ENCODE measurements at places on chromosomes 1 and 21.

DNA sequence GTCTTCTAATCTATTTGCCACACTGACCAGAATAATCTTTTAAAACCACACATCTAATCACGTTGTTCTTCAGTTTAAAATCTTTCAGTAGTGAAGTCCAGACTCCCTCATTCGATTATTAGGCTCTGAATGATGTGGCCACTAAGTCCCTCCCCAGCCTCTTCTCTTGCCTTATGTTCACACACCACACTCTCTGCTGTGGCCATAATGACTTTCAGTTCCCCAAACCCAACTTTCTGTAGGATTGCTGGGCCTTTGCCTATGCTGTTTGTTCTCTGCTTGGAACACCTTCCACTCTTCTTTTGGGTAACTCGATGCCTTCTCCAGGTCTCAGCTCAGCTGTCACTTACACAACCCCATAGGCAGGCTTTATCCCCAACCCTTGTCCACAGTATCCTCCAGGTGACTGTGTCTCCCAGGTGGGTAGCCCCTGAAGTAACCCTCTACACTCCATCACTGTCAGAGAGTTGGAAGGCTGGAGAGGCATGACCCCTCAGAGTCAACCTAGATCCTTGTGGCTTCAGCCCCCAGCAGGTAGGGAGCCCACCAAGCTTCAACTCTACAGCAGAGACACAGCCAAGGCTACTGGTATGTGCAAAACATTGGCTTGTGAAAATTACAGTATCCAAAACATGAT, 8.4 kb upstream of the SLC37A1 start:
- DNase-seq: no peak

DNA sequence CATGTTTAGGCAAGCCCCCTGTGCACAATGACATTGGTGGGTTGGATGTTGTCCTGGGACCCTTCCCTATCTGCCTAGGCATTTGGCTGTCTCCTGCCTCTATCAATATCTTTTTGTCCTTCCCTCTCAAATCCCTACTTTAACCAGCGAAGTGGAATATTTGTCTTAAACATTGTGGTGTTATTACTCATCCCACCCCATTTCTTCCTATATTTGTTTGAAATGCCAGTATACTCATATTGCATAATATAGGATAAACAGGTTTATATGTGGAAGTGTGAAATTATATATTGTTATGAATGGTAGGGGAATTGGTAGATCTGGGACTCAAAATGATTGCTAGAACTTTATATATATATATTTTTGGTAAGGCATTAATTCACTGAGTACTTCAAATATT, 80.0 kb downstream of the ADGRL2 start:
- no peak for DNase-seq

- DNase-seq: no peak
Measured at GRCh38 chr1:209920844-209921243, 17.2 kb upstream of the SYT14 start.

- DNase-seq: no peak
Measured at GRCh38 chr1:16996845-16997244, 14.9 kb downstream of the ATP13A2 start.

DNA sequence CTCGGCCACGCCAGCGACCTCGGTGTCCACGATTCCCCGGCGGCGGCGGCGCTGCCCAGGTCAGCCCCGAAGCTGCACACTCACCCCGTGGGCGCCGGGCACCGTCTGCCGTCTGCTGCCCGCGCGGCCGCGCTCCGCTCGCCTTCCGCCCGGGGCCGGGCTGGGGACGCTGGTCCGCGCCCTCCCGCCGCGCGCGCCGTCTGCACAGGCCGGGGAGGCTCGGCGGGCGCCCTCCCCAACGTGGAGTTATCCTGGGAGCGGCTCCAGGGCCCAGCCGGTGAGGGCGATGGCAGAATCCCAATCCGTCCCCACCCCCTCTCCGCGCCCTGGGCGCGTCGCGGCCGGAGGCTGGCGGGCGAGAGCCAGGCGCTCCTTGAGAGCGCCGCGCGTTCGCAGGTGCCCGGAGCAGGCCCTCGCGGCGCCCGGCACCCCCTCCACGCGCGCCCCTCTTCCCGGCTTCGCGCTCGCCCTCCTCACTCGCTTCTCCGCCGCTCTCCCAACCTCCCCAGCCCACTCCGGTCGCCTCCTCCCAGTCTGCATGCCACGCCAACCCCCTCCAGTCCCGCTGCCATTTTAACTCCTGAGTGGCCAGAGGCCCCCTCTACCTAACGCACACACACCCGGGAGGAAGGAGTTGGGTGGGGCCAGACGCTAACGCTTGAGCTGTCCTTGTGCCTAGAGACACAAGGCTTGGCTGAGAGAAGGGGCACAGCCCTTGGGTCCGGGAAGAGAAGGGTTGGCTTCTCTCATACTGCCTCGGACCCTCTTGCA, at the start of gene LRRN2:
Gene LRRN2 (minus strand): TSS at position 503 of the 771 bp plus-strand sequence. CDS start 65,746 bp downstream, outside the sequence.
- no peak for DNase-seq

- no peak for DNase-seq
Measured at GRCh38 chr1:19038096-19038495, 81.6 kb upstream of the IFFO2 start.

GRCh38 chr1:58597996-58598395, 20.9 kb upstream of the TACSTD2 start:
- no peak for DNase-seq

DNA sequence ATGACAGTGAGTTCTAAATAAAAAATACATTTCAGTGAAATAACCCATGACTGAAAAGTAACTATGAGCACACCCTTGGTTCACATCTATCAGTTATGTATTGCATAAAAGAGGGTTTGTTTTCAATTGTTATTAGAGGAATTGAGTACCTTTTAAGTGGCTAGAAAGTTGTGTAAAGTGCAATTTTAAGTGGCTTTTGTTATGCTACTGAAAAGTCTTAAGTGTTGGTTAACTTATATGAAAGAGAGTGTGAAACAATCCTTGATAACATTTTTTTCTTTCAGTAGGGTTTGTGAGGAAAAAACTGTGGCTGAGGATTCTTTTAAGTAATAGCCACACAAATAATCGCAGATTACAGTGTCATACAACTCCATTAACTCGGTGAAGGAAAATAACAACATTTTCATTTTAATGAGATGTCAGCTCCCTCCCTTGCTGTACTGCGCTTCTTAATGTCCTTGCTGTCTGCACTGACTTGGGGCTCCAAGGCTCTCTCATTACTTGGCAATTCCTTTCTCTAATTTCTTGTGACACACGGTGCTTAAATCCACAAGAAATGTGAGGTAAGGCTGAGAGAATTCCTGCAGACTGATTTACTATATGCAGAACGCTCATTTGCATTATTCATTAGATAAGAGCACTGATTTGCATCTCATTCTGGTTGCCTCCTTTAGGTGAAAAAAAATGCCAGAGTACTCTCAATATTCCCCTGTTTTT, 40.6 kb downstream of the NTNG1 start:
- no peak for DNase-seq

GRCh38 chr1:231201979-231202633, 38.9 kb upstream of the GNPAT start:
- DNase-seq: no peak

DNA sequence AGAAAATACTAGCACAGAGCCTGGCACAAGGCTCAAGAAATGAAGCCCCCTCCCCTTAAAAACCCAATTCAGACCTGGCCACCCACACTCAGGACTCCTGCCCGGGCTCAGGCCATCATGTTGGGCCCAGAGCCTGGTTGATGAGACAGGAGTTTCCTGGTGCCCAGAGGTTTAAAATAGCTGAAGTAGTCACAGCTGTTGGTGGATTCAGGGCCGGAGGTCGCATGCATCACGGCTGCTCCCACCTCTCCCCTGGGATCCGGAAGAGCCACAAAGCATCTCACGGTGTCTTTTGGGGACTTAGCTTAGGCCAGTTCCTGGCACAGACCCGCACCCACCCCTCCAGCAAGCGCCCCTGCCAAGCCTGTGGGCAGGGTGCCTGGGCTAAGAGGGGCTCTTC, 2.6 kb upstream of the PADI2 start:
- no peak for DNase-seq

DNA sequence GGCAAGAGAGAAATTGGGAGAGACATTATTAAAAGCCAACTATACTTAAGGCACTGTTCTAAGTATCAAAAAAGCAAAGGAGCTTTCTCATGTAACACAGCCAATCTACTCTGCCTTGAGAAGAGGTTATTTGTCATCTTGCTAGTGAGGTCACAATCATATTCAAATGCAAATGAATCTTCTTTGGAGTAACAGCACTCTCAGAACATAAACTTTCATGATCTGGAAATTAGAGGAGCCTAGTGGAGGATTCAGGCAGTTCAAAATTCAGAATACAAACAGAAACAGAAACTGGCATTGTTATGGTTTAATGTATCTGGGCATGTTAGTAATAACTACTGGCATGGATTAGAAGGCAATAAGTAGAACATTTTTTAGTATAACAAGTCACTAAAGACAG, 57.4 kb downstream of the ARID4B start:
- DNase-seq: no peak

GRCh38 chr1:248243204-248243603, 12.0 kb downstream of the OR2M4 start:
- DNase-seq: no peak

DNA sequence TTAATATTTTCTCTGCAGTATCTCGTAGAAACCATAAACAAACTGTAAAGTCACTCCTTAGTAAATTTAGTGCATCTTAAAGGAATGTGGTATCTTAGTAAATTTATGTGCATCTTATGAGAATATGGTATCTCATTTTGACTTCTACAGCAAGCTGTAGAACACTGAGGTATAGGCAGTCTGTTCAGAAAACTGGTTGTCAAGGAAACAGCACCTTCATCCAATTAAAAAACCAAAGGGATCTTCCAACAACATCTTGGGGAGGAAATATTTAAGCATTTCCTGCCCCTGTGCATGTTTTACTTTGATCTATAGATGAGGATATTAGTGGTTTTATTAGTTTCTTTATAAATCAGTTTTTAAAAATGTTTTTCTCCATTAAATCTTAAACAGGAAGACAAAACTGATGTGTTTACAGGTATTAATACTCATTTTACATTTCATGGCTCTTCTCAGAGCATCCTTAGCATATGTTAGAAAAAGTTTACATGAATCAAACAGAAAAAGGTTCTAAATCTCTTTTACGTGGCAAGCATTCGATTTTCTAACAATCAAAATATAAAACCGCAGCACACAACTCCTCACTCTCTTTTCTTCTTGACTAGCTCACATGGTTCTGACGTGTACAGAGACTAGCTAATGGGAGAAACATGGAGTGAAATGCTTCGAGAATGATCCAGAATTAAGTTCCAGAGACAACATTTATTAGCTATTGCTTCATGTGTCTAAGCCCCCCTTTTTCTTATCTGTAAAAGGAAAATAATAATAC, 668.8 kb downstream of the PTPRC start:
- no peak for DNase-seq

DNA sequence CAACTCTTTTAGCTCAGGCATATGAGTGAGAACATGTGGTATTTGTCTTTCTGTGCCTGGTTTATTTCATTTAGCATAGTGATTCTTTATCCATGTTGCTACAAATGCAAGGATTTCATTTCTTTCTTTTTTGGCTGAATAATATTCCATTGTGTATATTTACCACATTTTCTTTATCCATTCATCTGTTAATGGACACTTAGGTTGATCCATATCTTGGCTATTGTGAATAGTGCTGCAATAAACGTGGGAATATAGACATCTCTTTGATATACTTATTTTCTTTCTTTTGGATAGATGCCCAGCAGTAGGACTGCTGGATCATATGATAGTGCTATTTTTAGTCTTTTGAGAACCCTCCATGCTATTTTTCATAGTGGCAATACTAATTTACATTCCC, 30.8 kb downstream of the ASB17 start:
- DNase-seq: no peak

- DNase-seq: no peak
Measured at GRCh38 chr1:191714845-191715244, 443.4 kb upstream of the RGS18 start.

GRCh38 chr1:159201642-159202041, 3.0 kb upstream of the ACKR1 start:
- no peak for DNase-seq

GRCh38 chr21:42362700-42363099, 3.6 kb downstream of the TFF1 start:
- DNase-seq: no peak

- no peak for DNase-seq
Measured at GRCh38 chr1:228900099-228900885, 165.0 kb downstream of the RHOU start.

DNA sequence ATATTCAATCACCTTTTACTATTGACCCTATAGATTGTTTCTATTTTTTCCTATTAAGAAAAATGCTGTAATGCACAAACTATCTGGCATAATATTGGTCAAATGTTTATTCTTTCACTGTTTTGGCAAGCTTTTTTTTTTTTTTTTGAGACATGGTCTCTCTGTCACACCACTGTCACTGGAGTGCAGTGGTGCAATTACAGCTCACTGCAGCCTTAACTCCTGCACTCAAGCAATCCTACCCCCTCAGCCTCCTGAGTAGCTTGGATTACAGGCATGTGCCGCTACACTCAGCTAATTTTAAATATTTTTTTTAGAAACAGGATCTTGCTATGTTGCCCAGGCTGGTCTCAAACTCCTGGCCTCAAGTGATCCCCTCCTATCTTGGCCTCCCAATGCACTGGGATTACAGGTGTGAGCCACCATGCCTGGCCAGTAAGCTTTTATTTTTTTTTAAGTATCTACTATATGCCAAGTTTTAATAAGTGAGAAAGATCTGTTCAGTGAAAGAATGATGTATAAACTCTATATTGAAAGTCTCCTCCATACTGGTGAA, 3.4 kb downstream of the CDC7 start:
- no peak for DNase-seq

DNA sequence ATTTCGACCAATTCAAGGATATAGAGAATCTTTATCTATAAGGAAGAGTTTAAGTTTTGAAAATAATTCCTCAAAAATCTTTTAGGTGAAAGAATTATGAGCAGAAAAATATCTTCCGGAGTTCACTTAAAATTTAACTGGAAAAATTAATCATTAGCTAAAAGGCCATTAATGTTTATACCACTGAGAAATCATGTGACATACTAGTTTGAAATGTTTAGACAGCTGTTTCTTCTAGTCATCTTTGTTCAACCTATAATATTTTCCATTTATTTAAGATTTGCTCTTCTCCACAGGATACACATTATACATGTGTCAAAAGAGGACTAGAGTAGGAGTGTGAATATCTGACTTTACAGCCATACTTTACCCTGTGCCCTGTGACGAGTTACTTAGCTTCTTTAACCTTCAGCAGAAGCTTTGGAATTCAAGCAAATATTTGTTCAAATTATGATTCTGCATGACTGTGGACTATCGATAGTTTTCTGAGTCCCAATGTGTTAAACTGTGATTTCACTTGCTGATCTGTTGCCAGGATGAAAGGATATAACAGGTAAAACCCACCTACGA, 374.8 kb downstream of the BRINP3 start:
- no peak for DNase-seq

- no peak for DNase-seq
Measured at GRCh38 chr21:27094184-27094948, 127.5 kb upstream of the ADAMTS5 start.

GRCh38 chr1:31181515-31182343, 58.0 kb downstream of the NKAIN1 start:
- no peak for DNase-seq

- no peak for DNase-seq
Measured at GRCh38 chr1:14365301-14365988, 233.0 kb upstream of the KAZN start.

GRCh38 chr1:19775317-19775716, 24.4 kb downstream of the TMCO4 start:
- no peak for DNase-seq
